ENCODE measurements at places on chromosomes 7 and 10. TPM values are rescaled to one million over a fixed set of nuclear protein-coding genes. Genes with fewer than 3 reads are reported as not detected.

GRCh38 chr10:42553064-42553407 lies 85.3 kb downstream of the ZNF33B start:
- no peaks in the 10 kb centered on the region for H3K27me3 ChIP-seq
- H3K36me3 ChIP-seq, result no peaks in the 10 kb centered on the region
- peak overlapping the region; percentile 83 for H3K4me3 ChIP-seq
- peaks cover 26% of the 10 kb centered on the region for H3K4me1 ChIP-seq

DNA sequence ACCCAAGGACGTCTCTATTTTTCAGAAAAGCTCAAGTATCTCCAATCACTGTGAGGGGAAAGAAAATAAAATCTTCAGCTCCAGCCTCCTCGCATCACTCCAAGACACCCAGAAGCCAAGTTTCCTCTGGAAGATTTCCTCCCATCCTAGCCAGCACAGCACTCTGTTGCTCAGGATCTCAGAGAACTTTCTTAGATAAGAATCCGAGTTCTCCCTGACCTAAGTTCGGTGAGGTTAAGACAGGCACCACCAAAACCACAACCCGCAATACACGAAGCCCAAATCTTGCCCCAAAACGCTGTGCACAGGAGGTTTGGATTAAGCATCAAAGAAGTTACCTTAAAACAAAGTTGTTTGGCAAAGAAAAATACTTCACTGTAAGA lies 4.2 kb downstream of the FAM53B start:
- peak overlapping the region; percentile 90 for H3K27ac ChIP-seq
- peaks cover 89% of the 10 kb centered on the region for H3K4me1 ChIP-seq
- no peaks in the 10 kb centered on the region for H3K27me3 ChIP-seq
- peak overlapping the region; percentile 42 for H3K4me3 ChIP-seq
- H3K36me3 ChIP-seq, result no peaks in the 10 kb centered on the region

- no peaks in the 10 kb centered on the region for H3K27me3 ChIP-seq
- peaks cover 15% of the 10 kb centered on the region for H3K36me3 ChIP-seq
- H3K4me1 ChIP-seq, result peaks cover 39% of the 10 kb centered on the region
- no peak overlapping the region for H3K27ac ChIP-seq
- DNase-seq, result no peak
Measured at GRCh38 chr7:591856-592628, 72.4 kb upstream of the PDGFA start.

- no peak overlapping the region for H3K27ac ChIP-seq
- H3K4me1 ChIP-seq, result no peaks in the 10 kb centered on the region
- peak; percentile 5 for DNase-seq
- H3K27me3 ChIP-seq, result no peaks in the 10 kb centered on the region
Measured at GRCh38 chr10:114917927-114918672, 19.9 kb upstream of the TRUB1 start.

DNA sequence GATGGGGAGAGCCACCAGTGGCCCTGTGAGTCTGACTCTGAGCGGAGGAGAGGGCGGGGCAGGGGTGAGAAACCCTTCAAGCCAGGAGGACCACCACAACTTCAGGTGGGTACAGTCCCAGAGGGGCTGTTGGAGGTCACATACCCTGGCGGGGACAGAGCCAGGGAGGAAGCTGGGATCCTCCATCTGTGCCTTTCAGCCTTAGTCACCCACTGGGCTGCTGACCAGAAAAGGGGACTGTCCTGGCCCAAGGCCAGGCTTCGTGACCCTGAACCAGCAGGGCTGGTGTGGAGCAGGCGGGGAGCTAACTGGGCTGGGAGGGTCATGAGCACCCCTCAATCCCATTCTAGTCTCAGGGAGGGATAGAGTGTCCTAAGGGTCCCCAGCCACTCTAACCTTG lies 1.5 kb upstream of the CALHM3 start:
- no peak overlapping the region for H3K4me3 ChIP-seq
- no peaks in the 10 kb centered on the region for H3K27me3 ChIP-seq
- H3K27ac ChIP-seq, result no peak overlapping the region
- peaks cover 10% of the 10 kb centered on the region for H3K4me1 ChIP-seq
- H3K36me3 ChIP-seq, result no peaks in the 10 kb centered on the region

DNA sequence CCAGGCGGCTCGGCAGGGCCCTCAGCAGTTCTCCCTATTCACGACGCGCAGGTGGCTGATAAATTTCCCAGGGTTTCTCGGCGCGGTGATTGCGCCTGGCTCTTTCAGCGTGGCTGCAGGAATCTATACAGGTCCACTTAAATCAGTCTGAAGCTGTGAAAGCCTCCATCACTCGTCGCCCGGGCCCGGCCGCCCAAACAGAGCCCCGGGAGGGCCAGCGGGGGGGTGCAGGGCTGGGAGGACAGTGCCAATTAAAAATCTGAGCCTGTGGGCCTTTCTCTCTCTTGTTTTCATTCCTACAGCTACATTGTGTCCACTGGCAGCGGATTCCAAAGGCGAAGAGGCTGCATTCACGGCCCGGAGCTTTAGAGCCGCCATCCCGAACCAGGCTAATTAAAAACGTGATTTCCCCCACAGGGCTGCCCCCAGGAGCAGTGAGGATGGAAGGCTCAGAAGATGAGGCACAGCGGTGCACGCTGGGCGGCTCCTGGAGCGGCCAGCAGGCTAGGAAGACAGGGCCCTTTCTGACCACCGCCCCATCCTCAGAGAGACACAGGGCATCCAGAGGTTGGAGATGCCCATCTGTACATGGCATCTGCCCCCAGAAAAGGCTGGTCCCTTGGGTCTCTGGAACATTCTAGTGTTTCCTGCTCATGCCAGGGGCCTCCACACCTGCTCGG lies 100.7 kb downstream of the FAM53B start:
- no peak overlapping the region for H3K27ac ChIP-seq
- H3K27me3 ChIP-seq, result no peaks in the 10 kb centered on the region
- no peak overlapping the region for H3K4me3 ChIP-seq
- H3K36me3 ChIP-seq, result no peaks in the 10 kb centered on the region

- H3K27ac ChIP-seq, result no peak overlapping the region
- no peak overlapping the region for H3K4me3 ChIP-seq
- DNase-seq, result no peak
- no peaks in the 10 kb centered on the region for H3K4me1 ChIP-seq
- H3K27me3 ChIP-seq, result no peaks in the 10 kb centered on the region
Measured at GRCh38 chr7:156778201-156778600, 114.8 kb downstream of the LMBR1 start.

DNA sequence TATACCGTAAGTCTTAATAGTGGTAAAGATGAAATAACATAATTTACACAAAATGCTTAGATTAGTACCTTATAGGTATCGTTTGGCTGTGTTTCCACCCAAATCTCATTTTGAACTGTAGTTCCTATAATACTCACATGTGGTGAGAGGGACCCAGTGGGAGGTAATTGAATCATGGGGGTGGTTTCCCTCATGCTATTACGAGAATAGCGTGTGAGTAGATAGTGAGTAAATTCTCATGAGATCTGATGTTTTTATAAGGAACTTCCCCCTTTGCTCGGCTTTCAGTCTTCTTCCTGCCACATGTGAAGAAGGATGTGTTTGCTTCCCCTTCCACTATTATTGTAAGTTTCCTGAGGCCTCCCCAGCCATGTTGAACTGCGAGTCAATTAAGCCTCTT lies 426.3 kb upstream of the POT1 start:
- DNase-seq, result no peak
- no peak overlapping the region for H3K4me3 ChIP-seq
- no peak overlapping the region for H3K27ac ChIP-seq
- no peaks in the 10 kb centered on the region for H3K4me1 ChIP-seq

GRCh38 chr10:133180192-133180964 lies 20.4 kb downstream of the KNDC1 start:
- no peak for DNase-seq
- H3K27ac ChIP-seq, result no peak overlapping the region
- no peaks in the 10 kb centered on the region for H3K4me1 ChIP-seq
- H3K4me3 ChIP-seq, result no peak overlapping the region
- H3K36me3 ChIP-seq, result no peaks in the 10 kb centered on the region

GRCh38 chr10:98265403-98266378 lies 2.3 kb downstream of the LOXL4 start:
- no peak for DNase-seq
- H3K4me1 ChIP-seq, result peaks cover 50% of the 10 kb centered on the region
- H3K4me3 ChIP-seq, result no peak overlapping the region
- H3K27ac ChIP-seq, result peak overlapping the region; percentile 89
- no peaks in the 10 kb centered on the region for H3K27me3 ChIP-seq

GRCh38 chr10:44757551-44758205 lies 153.5 kb upstream of the TMEM72 start:
- no peak overlapping the region for H3K4me3 ChIP-seq
- H3K27ac ChIP-seq, result no peak overlapping the region
- H3K36me3 ChIP-seq, result no peaks in the 10 kb centered on the region
- DNase-seq, result peak; percentile 31
- H3K4me1 ChIP-seq, result no peaks in the 10 kb centered on the region

- H3K4me1 ChIP-seq, result no peaks in the 10 kb centered on the region
- H3K27ac ChIP-seq, result no peak overlapping the region
- H3K4me3 ChIP-seq, result no peak overlapping the region
- no peaks in the 10 kb centered on the region for H3K36me3 ChIP-seq
- peak; percentile 77 for DNase-seq
Measured at GRCh38 chr7:45874408-45875131, 1.7 kb upstream of the CCDC201 start.

DNA sequence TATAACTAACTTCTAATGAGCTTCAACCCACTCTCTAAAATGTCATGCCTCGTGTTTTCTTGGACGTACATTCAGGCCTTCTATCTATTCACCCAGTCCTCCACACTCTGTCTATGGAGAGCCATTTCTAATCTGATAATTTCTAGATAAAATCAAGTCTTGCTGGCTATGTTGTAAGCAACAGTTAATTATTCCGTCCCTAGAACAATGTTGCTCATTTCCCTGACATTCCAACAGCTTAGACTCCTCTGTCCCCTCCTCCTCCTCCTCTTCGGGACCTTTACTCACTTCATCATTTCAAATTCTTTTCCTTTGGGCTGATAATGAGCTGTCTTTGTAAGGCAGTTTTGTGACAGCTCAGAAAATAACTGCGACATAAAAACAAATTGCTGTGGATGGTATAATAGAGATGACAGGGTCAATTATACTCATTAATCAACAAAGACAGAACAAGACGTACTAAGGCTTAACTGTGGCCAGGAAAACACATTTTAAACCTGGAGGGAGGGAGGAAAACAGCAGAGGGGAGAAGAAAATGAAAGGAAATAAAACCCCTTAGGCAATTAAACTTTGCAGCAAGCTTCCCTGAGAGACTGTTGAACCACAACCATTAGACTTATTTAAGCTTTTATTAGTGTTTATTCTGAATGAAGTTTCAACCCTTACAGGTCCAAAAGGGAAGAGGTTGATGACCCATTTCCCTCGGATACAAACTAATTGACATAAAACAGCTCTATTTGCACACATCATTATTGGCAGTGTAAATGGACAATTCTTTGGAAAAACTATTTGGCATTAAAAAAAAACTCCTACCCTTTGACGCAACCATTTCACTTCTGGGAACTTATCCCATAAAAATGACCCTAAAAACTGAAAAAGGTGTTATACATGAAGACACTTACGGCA lies 179.1 kb downstream of the SFMBT2 start:
- H3K27ac ChIP-seq, result peak overlapping the region; percentile 2
- no peaks in the 10 kb centered on the region for H3K4me1 ChIP-seq
- DNase-seq, result no peak
- H3K36me3 ChIP-seq, result peaks cover 15% of the 10 kb centered on the region
- no peaks in the 10 kb centered on the region for H3K27me3 ChIP-seq

- no peaks in the 10 kb centered on the region for H3K36me3 ChIP-seq
- H3K27ac ChIP-seq, result no peak overlapping the region
- no peak for DNase-seq
- H3K4me3 ChIP-seq, result no peak overlapping the region
- H3K27me3 ChIP-seq, result no peaks in the 10 kb centered on the region
Measured at GRCh38 chr7:132471515-132471914, 104.8 kb downstream of the PLXNA4 start.

DNA sequence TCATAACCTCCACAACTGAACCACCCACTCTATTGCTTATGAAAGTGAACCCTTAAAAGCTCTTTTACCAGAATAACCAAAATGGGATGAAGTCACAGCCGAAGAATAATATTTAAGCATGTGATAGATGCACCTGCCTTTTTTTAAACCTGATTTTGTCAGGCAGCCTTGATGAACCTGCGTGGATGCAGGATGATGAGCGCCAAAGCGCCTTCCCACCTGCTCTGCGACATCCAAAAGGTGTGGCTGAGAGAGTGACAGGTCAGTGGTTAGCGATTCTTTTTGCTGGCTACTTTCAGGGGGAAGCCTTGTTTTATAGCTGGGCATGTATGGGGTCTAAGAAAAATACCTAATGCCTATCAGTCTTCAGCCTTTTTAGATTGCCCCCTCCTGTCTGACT lies 157.8 kb downstream of the FANK1 start:
- no peak overlapping the region for H3K4me3 ChIP-seq
- no peak for DNase-seq
- H3K27ac ChIP-seq, result no peak overlapping the region
- no peaks in the 10 kb centered on the region for H3K36me3 ChIP-seq

- H3K36me3 ChIP-seq, result no peaks in the 10 kb centered on the region
- H3K4me3 ChIP-seq, result no peak overlapping the region
- no peak for DNase-seq
- no peaks in the 10 kb centered on the region for H3K4me1 ChIP-seq
- no peaks in the 10 kb centered on the region for H3K27me3 ChIP-seq
- no peak overlapping the region for H3K27ac ChIP-seq
Measured at GRCh38 chr7:46850563-46851330, 731.2 kb downstream of the TNS3 start.

DNA sequence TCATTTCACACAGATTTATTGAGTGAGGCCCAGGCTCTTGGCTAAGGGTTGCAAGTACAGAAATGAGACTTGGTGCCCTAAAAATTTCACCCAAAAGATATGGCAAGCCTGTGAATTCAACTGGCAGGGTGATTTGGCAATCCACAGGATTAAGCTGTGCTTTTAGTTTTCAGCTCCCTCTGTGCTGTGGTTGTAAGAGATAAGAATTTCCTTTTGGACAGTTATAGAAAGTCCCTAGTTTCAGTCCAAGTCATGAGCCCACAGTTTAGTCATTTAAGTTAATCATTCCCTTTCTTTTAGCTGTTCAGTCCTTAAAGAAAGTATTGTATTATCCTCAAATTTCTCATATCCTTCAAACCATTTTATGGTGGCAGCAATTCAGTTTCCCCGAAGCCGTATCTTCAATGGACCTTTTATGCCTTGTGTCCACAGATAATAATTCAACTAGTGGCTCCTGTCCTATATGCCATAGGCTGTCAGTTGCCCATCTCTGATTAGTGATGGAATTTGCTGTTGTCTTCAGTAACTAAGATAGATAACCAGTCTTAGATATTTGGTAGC lies 73.4 kb upstream of the NAMPT start:
- H3K4me1 ChIP-seq, result no peaks in the 10 kb centered on the region
- H3K27me3 ChIP-seq, result no peaks in the 10 kb centered on the region
- no peaks in the 10 kb centered on the region for H3K36me3 ChIP-seq

GRCh38 chr10:113093188-113094113 lies 143.4 kb downstream of the TCF7L2 start:
- no peak for DNase-seq
- no peaks in the 10 kb centered on the region for H3K27me3 ChIP-seq
- no peak overlapping the region for H3K4me3 ChIP-seq
- no peak overlapping the region for H3K27ac ChIP-seq
- H3K36me3 ChIP-seq, result peaks cover 3% of the 10 kb centered on the region
- H3K4me1 ChIP-seq, result peaks cover 33% of the 10 kb centered on the region

The IQUB gene
- 0.83 TPM for total RNA-seq

The NIPSNAP2 gene
- total RNA-seq, result 131 TPM

The STEAP1B gene
- 1.6 TPM for total RNA-seq

The C1QL3 gene
- not detected for total RNA-seq

The TRIL gene
- 1.3 TPM for total RNA-seq

The DYDC1 gene
- not detected for total RNA-seq

Data from esophagus muscularis mucosa (tissue), 4 donors.